Stomach (tissue), 19 donors: ENCODE measurements at places on chromosomes 3 and 15. TPM values are rescaled to one million over a fixed set of nuclear protein-coding genes. Genes with fewer than 3 reads are reported as not detected.

DNA sequence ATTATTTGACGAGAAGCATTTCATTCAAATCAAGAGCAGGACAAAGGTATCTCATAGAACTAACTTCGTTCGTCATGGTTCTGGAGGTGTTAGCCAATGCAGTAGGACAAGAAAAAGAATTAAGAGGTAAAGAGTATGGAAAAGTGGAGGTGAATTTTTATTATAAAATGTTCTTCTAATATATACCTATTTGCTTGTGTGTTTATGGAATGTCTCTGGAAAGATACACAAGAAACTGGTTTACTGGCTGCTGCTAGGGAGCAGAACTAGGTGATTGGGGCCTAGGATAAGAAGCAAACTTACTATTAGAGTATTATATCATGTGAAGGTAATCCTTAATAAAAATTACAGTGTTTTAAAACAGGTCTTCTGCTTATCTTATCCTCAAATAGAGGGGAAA is 30.9 kb upstream of the TATDN2 start:
- no peak for DNase-seq

DNA sequence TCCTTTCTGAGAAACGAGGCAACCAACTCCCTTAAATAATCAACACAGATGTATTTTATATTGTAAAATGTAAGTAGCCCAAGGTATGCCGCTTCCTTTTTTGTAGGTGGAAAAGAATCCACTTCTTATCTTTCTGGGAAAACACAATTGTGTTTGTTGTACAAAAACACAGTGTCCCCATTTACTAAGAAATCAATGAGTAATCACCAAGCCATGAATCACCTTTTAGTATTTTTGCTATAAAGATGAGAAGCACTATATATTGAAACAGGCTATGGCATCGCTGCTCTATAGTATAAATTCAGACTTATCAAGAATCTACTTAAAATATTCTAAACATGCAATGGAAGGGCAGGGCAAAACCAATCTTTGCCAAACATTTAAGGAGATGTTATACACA is 104.0 kb downstream of the TNIK start:
- DNase-seq: no peak

DNA sequence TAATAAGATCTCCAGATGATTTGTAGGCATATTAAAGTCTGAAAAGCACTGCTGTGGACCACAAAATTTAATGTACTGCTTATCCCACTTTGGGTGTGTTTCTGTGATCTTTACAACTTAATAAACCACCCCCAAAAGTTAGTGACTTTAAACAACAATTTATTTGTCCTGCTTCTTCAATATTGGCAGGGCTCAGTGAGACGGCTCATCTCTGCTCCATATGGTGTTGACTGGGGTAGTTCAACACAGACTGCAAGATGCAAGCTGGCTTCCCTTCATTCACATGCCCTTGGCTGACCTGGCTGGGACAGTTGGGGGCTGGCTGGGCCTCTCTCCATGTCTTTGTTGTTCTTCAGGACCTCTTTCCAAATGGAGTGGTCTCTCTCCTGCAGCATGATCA is 337.8 kb downstream of the FHIT start:
- DNase-seq: no peak

- no peak for DNase-seq
These were observed 24.4 kb downstream of the NAA50 start for GRCh38 chr3:113721636-113722035.

DNA sequence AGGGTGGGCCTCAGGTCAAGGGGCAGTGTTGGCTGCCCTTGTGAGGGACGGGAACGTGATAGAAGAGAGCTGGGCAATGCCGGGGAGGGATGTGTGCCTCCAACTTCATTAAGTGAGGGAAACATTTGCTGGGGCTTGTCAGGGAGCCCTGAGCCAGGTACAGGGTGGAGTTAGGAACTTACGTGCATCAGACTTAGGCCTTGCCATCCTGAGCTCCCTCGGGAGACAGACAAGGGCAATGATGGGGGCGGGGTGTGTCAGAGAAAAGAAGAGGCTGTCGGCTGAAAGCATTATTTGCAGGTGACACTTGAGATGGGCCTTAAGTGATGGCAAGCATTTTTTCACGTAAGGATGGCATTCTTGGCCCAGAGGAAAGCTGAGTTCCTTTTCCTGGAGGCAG is 1.6 kb downstream of the FAM131A start:
- no peak for DNase-seq

The TXNRD3 gene
- 19.1 TPM for total RNA-seq

The GABRA5 gene
- not detected for total RNA-seq

The IGF2BP2 gene
- total RNA-seq: 4.0 TPM

The COLQ gene
- 0.29 TPM for total RNA-seq

The TMEM44 gene
- total RNA-seq: not detected

The CCR3 gene
- not detected for total RNA-seq

The TLR9 gene
- not detected for total RNA-seq

The BMF gene
- total RNA-seq: 2.3 TPM
